Kidney capillary endothelial cell (primary cell): ENCODE measurements at places on chromosomes 13 and 19.

GRCh38 chr13:74040200-74040599 is 94.0 kb downstream of the KLF12 start:
- DNase-seq, result no peak

DNA sequence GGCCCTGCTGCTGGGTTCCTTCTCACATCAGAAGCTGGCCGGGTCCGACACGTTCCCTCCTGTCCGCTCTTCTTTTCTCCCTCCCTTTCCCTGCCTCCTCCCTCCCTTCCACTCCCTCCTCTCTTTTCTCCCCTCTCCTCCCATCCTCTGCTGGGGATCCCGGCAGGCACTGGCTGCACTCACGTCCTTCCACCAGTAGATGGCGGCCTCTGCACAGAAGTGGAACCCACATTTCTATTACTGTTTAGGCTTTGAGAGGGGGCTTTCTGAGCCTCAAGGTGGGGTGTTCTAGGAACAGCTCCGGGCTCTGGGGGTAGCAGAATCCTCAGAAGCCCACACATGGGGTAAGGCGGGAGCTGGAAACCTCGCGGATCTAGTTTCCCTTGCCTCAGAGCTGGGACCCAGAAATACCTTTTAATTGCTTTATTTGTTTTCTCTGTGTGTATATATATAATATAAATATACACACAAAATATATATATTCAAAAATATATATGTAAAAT is 294.2 kb downstream of the ZNF536 start:
- peak; percentile 24 for DNase-seq

- no peak for DNase-seq
Measured at GRCh38 chr13:51900471-51900870, 38.7 kb downstream of the CCDC70 start.

GRCh38 chr19:19539698-19540063 is 1.6 kb downstream of the CILP2 start:
- no peak for DNase-seq

- no peak for DNase-seq
Measured at GRCh38 chr13:111584870-111585269, 264.4 kb downstream of the TEX29 start.

- DNase-seq, result no peak
Measured at GRCh38 chr19:35932291-35932936, 3.8 kb upstream of the LRFN3 start.

DNA sequence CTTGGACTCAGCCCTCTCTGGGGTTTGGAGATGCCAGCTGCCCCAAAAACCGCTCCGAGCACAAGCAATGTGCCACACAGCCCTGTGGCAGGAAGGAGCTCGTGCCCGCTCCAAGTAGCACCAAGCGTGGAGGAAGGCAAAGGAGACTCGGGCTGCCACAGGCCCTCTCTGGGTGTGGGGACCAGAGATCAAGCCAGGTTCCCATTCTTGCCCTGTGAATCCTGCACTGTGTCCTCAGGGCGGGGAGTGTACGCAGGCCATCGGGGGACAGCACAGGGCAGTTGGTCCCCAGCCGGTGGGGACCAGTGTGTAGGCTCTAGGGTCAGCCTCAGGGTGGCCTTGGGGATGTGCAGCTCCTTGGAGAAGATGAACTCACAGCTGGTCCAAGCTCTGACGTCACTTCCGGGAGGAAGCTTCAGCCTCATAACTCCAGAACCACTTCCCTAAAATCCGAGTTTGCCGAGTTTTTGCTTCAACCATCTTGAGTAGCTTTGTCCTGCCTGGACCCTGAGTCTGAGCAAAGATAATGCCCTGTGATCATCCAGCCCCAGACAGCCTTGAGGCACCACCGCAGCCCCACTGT is 9.3 kb upstream of the CPAMD8 start:
- no peak for DNase-seq

DNA sequence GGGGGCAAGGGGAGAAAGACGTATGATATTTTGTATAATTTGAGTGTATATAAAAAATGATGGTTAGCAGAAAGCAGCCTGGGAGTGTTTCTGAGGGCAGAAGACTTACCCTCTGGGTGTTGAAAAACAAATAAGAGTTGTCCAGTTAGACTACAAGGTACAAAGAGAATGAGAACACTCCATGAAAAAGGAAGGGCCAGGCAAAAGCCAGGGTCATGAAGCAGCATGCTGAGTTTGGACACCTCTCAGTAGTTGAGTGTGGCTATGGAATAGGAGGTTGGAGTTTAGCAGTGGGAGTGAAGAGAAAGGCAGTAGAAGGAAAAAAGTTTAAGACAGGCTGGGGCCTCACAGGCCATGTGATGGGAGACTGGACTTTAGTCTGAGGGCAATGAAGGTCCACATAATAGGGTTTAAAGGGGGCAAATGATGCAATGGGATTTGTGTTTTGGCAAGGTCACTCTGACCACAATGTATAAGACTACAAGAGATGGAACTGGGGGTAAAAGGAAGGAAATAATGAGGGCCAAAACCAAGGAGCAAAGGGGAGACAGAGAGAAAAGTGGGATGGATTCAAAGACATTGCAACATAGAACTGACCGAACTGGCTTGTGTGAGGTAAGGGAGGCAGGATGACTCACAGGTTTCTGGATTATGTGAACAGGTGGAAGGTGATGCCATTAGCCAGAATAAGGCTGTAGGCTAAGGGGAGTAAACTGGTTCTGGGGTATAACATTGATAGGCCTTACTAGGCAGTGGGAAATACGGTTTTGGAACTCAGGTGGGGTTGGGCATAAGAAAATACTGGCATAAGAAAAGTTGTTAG is 76.6 kb downstream of the SERP2 start:
- no peak for DNase-seq

DNA sequence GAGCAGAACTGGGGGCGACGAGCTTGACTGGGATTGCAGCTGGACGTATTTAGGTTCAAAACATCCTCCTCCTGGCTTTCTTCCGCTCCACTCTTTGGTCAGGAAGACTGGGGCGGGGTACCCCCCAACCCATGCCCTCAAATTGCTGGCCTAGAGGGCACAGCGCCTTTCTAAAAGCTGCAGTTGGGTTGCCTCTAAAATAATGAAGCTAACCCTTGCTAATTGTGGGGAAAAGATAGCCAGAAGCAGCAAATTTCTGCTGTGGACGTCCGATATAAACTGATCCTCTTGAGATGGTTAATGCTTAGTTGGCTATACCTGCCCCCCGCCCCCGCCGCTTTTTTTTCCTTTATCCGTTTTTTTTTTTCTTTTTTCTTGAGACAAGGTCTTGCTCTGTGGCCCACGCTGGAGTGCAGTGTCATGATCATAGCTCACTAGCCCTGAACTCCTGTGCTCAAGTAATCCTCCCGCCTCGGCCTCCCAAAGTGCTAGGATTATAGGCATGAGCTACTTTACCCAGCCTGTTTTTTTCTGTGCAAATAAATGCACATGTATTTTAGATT is 754 bp upstream of the CHERP start:
- DNase-seq, result no peak

DNA sequence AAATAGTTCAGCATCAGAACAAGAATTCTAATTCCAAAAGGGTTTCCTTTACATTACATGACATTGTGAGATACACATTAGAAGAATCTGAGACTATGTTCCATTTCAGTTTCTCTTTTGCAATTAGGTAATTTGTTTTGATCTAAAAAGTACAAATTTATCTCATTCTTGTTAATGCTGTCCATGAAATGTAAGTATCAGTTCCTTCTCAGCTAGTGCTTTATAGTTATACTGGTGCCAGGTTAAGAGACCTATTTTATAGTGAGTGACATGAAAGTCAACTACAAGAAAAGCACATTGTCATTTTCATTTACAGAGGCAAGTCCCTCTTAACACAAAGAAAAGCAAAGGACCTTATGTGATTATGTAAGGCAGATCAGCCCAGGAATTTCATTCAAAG is 43.9 kb downstream of the RCBTB2 start:
- DNase-seq, result no peak

DNA sequence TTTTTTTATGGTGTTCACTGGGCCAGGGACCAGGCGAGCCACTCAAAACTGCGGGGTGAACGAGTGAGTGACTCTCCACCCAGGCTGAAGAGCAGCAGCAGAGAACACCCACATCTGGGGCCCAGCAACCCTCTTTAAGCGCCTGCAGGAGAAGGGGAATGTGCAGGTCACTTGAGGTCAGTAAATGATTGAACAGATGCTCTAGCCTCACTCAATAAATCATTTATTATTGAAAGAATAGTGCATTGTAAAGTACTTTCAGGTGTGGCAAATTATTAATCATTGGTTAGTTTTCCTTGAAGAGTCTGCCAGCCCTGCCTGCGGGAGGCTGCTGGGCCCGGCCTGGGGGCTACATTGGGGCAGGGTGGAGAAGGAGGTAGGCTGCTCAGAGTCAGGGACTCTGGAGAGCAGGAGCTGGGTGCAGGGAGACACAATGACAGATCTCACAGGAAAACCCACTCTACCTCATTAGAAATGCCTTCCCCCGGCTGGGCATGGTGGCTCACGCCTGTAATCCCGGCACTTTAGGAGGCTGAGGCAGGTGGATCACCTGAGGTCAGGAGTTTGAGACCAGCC is 42.5 kb downstream of the ABCC4 start:
- no peak for DNase-seq

GRCh38 chr13:73903561-73903960 is 230.6 kb downstream of the KLF12 start:
- DNase-seq, result no peak

- peak; percentile 60 for DNase-seq
Measured at GRCh38 chr19:53808710-53809125, 15.4 kb downstream of the NLRP12 start.

DNA sequence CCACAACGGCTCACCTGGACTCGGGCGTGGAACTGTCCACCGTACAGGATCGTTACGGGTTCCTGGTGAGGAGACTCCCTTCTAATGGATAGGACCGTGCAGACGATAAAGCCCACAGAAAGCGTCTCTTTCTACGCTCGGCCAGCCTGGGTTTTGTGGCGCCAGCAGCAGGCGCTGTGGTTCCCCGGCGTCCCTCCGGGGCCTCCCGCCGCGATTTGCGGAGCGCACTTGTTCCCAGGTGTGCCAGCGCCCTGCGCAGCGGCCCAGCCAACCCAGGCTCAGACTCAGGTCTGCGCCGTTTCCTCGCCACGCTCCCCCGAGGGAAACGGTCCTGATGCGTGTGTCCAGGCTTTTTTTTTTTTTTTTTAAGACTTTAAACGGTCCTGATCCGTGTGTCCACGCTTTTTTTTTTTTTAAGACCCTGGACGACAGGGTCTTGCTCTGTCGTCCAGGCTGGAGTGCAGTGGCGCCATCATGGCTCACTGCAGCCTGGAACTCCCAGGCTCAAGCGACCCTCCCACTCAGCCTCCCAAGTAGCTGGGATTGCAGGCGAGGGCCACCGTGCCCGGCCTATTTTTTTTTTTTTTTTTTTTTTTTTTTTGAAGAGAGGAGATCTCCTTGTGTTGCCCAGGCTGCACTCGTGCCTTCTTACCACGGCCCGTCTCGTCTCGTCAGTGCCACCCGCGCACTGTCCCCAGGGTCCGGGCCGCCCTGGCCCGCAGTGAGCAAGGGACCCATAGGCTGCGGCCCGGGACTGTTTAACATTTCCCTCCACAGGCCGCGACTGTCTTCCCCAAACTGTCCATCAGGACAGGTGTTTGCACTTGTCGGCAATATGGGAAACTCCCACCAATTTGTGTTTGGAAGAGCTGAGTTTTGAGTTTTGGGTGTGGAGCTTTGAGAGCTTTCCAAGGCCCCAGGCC is 23.8 kb downstream of the GJA3 start:
- DNase-seq, result no peak

GRCh38 chr13:97879646-97880310 is 73.7 kb upstream of the IPO5 start:
- DNase-seq, result peak; percentile 93

DNA sequence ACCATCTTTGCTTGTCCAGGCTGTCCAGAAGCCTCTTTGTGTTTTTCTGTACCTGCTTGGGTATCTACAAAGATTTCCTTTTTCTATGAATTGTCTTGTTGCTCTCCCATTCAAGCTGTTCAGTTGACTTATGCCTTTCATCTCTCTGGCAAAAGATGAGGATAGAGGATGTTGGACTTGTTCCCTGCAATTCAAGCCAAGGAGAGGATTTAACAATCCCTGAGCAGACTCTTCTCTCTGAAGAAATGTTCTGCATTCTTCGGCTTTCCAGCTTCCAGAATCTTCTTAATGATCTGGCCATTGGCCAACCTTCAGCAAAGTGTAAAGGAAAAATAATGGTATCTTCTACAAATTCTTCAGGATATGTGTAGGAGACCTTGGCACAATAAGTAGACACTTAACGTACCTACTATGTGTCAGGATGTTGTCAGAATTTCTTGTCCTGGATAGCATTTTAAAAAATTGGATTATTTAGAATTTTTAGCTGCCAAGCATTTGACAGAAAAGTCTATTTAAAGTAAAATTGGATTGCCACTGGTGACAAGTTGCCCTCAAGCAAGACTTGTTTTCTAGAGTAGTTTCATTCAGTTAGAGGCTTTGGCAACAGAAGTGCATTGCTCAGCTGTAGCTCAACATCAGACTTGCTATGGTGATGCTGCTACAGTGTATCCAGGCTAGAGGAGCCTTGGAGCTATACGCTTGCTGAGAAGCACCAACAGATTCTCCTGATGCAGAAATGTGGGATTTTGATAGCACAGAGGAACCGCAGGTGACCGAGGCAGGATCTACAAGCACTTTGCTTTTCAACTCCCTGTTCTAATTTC is 455.7 kb downstream of the SUCLA2 start:
- no peak for DNase-seq

GRCh38 chr13:80334597-80335260 is 6.2 kb downstream of the SPRY2 start:
- DNase-seq, result no peak

GRCh38 chr13:103451656-103452055 is 385.4 kb upstream of the SLC10A2 start:
- DNase-seq, result no peak

DNA sequence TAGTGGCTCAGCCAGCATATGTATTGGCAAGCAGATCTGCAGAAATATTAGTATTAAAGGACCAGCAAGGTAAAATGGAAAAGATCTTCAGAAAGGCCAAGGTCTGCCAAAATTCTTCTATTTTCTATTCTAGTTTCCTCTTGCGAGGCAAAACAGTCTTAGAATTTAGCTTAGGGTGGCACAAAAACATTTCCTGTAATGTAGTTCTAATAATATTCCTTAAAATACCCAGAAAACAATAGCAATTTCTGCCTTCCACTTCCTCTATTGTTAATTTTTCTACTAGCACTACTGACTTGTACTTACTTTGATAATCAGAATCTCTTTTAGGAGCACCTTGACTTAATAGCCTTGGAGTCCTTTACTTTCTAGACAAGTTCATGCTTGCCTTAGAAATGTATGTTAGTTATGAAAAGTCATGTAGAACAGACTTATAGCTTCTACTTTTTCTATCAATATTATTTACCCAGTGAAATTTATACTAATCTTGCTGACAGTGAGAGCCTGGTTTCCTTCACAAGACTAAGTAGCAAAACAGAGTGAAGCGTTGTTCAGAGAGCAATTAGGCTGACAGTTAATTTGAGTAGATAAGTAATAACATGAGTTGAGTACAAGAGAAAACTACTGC is 23.9 kb upstream of the LPAR6 start:
- DNase-seq, result peak; percentile 27

GRCh38 chr19:11457831-11458230 is 22.4 kb downstream of the PRKCSH start:
- DNase-seq, result no peak

DNA sequence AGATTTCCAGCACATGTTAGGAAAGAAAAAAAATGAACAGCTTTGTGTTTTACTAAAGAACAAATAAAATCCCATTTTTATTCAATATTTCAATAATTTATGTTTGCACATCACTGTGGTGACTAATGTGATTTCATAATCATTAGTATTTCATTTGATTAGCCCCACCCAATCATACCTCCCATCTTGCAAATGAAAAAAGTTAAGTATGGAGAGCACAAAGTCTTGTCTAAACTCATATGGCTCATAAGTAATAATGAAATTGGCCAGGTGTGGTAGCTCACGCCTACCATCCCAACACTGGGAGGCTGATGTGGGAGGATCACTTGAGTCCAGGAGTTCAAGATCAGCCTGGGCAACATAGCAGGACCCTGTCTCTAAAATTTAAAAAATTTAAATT is 3.8 kb downstream of the ZNF490 start:
- DNase-seq, result no peak
